ENCODE measurements at places on chromosomes 4 and X.

- DNase-seq: no peak
Measured at GRCh38 chr4:76315267-76315918, 8.9 kb downstream of the STBD1 start.

- DNase-seq: no peak
Measured at GRCh38 chr4:20868108-20868507, 167.8 kb downstream of the PACRGL start.

DNA sequence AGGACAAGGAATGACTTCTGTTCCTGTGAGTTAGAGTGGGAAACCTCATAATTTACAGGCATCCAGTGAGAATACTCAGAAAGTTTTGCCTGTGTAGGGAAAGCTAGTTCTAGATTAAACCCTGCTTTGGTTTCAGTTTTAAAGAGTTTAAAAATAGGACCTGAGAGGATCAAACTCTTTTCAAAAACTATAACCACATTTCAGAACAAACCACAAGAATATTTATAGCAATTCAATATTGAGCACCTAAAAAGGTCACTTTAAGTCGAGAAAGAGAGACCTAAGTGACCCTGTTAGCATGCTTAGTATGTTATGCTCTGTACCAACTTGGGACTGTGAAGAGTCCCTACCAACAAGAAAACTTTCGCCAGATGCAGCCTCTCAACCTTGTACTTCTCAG lies 17.4 kb upstream of the PWWP3B start:
- no peak for DNase-seq

- no peak for DNase-seq
Measured at GRCh38 chr4:27844376-27844775, 983.7 kb downstream of the STIM2 start.

GRCh38 chr4:113587640-113588275 lies 173.8 kb downstream of the CAMK2D start:
- DNase-seq: no peak

DNA sequence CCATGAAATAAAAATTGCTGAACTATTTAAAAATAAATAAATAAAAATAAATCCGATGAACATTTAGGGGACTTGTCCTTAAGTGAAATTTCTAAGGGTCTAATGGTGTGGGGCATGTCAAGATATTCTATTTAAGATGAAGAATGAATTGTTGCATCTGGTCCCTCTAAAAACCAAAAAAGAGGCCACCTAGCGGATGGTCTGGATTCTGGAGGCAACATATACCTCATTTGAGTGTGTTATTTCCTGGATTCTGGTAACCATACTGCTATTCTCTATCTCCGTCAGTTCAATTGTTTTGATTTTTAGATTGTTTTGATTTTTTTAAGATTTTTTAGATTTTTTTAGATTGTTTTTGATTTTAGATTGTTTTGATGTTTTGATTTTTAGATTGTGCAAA lies 28.3 kb downstream of the AGTR2 start:
- no peak for DNase-seq

GRCh38 chr4:164931551-164932324 lies 45.7 kb downstream of the TRIM61 start:
- peak; percentile 15 for DNase-seq

DNA sequence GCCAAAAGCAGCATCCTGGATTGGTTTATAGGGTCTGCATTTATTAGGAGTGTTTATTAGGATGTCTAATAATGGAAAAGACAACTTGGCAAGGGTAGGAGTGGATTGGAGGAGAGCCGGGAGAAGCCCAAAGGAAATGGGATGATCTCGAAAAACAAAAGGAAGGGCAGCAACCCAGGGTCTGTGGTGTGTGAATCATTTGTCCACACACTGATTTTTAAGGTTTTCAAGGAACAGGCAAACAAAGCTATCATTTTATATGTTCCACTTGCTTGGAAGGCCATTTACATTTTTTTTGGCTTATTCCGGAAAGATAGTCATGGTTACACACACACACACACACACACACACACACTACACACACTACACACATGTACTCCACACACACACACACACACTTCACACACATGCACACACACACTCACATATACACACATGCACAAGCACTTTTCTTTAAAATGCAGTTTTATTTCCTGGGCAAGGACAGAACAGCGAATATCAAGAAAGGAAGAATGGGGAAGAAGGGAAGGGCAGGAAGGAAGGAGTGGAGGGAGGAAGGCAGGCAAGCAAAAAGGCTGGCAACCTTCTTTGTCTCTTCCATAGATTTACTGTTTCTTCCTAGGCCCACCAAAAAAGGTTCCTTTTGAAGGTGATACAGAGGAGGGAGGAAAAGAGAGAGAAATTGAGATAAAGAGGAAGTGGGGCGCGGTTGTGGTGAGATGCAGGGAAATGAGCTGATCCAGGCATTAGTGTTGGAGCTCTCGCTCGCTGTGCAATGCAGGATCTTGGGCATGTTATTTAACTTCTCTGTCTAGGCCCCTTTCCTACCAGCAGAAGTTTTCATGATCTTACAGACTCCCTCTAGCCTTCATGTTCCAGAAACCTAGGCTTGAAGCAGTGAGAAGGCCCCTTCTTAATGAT lies 88.6 kb upstream of the MAML3 start:
- no peak for DNase-seq

- DNase-seq: no peak
Measured at GRCh38 chrX:130778773-130779172, 124.2 kb downstream of the ENOX2 start.
